ENCODE measurements at places on chromosomes 5 and 9.

GRCh38 chr9:127033789-127034188 is 88.6 kb downstream of the ANGPTL2 start:
- no peak for DNase-seq

- DNase-seq, result no peak
Measured at GRCh38 chr5:120479066-120479465, 15.0 kb downstream of the PRR16 start.

DNA sequence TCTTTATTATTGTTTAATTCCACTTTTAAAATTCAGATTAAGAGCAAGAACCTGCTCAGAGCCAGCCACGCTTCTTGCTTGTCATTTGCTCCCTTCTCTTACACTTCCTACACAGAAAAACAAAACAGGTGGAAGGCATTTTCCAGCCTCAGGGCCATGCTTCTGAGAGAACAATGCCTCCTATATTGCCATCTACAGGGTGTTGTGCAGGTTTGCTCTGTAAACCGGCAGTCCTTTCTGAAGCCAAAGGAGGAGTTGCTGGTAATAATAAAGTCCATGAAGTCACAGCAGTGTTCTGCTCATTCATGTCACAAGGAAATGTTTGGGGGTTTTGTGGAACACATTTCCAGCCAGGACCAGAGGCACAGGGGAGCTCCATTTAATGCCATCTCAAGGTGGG is 16.1 kb upstream of the PRLR start:
- DNase-seq, result no peak

- DNase-seq, result no peak
Measured at GRCh38 chr5:73214996-73215395, 42.0 kb downstream of the TMEM174 start.

- DNase-seq, result no peak
Measured at GRCh38 chr9:69885931-69886330, 65.3 kb downstream of the CFAP95 start.

DNA sequence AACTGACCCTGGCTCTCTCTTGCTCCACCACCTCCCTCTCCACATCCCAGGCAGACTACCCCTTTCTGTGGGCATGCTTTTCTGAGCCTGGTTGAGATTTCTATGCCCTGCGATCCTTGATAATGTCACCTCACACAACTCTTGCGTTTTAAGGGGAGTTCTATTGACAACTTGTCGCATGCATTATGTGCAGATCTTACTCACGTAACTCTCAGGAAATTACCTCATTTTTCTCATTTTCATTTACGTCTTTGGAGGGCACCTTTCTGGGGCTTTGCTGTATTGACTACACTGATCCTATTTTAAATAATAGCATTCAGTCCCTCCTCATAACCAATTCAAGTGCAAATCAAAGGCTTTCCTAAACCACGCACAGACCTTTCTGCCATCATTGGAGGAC is 140.4 kb upstream of the WWC1 start:
- no peak for DNase-seq

DNA sequence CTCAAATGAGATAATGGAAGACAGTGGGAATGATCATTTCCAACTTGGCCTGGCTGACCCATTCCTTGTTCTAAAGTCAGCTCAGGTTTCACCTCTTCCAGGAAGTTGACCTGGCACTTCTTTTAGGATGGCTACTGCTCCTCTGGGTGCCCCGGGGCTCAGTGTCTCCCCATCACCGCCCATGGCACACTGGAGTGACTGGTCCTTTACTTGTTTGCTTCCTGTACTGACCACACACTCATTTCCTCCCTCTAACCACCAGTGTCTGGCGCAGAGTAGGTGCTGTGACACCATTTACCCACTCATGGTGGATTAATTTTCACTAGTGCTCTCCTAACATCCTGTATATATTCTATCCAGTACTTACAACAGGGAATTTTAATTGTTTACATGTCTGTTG is 183.5 kb downstream of the CDK5RAP2 start:
- no peak for DNase-seq

DNA sequence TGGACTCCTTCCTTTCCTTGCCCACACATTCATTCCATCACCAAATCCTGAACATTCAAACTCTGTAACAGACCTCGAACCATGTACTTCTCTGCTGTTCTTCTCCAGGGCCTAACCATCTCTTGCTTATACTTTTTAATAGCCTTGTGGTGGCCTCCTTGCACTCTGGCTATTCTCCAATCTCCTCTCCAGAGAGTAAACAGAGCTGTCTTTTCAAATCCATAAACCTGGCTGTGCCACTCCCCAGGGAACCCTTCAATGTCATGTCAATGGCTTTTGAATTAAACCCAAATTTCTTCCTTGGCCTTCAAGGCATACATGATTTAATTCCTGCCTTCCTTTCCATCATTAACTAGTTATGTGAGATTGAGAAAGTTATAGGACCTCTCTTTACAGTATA is 277.6 kb upstream of the EFNA5 start:
- no peak for DNase-seq

DNA sequence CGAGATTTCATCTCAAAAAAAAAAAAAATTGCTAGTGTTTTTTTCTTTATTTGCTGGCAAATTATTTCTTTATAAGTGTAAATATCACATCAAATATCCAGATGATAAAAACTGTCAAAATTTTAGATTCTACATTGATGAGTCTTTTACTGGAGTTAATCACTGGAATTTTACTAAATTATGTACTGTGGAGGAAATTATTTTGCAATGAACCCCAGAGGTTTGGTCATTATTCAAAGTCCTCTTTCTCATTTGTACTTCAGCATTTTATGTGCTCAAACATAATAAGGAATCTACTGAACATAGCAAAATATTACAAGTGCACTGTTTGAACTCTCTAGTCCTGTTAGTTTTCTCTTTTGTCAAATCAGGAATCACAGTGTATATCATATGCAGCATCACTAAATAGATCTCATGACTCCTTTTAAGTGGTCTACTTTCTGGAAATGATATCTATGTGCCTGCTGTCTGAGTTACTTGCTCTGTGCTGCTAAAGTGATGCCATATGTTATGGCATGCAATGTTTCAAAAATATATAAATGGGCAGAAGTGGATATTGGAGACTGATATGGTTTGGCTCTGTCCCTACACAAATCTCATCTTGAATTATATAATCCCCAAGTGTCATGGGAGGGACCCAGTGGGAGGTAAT is 18.0 kb downstream of the OTULINL start:
- no peak for DNase-seq
